ENCODE measurements at places on chromosomes 2 and 18.
A peak's percentile ranks its signal among the peaks of the same experiment; 100 is the strongest.

DNA sequence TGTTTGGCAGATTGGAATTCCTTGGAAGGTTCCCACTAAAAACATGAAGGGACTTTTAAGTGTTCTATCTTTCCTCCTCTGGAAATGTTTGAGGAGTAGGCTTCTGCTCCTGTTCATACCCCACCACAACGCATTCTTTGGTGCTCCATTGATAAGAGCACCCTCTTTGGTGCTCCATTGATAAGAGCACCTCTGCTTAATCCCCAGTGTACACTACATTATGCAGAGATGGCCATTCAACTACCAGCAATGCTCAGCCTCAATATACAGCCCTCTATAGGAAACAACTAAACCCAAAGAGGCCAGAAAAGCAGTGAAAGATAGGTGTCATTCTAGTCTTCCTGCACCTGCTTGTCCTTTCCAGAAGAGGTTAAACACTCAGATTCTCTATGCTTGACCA lies 1.8 kb upstream of the CHAC2 start:
- DNase-seq: no peak

DNA sequence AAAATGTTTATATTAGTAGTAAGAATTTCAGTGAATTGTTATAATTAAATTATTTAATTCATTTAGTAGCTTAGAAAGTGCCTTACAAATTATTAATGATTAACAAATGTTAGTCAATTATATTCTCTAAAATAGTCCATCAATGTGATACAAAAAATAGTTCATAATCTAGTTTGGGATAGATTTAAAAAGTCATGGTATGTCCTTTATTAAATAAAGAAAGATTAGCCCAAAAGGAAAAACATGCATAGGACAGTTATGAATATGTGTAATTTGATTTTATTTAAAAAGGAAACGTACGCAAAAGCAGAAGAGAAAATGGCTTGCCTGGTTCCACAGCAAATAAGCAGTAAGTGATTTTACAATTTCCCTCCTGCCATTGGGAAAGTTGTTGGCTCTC lies 768.5 kb downstream of the TRIB2 start:
- DNase-seq: no peak

GRCh38 chr2:11904029-11904428 lies 157.6 kb downstream of the LPIN1 start:
- DNase-seq: no peak

DNA sequence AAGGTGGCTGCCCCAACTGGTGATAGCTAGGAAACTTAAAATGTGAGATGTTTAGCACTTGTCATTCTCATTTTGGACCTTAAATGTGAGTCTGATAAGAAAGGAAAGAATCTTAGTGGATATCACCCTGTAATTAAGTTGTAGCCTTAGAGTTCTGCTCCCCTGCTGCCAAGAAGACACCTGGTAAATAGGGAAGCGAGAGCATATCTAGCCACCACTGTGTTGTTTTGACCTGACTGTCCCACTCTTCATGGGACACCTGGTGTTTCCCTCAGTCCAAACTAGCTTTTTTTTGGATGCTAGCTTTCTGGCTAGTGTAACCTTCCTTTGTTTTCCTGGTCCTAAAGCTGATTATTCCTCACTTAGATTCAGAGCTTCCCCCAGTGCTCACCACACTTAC lies 357.6 kb downstream of the RAD51AP2 start:
- no peak for DNase-seq

DNA sequence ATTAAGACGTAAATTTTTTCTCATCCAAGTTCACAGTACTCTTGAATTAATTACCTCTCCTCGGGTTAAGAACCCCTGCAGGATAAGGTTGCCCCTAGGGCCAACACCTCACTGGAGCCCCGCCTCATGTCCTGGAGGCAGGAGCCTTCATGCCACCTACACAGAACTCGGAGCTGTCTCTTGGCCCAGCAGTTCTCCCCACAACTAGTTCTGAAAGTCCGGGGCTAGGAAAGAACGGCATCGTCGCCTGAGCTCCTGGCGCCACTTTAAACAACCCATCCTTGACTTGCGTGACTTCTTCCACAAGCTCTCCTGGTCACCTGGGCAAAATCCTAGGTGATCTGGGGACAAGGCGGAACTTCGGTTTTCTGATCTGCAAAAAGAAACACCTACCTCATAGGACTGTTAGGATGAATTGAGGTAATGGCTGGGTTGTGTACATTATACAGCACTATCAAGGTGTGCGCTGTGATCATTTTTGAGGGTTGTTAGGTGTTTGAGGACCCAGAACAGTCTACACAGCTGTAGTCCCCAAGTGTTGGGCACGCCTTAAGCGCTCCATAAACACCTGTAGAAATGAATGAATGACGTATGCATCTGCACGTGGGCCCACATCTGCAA lies 641 bp upstream of the ITGA6 start:
- DNase-seq: no peak

- DNase-seq: no peak
These were observed 55.9 kb upstream of the SP3 start for GRCh38 chr2:174020926-174021662.

DNA sequence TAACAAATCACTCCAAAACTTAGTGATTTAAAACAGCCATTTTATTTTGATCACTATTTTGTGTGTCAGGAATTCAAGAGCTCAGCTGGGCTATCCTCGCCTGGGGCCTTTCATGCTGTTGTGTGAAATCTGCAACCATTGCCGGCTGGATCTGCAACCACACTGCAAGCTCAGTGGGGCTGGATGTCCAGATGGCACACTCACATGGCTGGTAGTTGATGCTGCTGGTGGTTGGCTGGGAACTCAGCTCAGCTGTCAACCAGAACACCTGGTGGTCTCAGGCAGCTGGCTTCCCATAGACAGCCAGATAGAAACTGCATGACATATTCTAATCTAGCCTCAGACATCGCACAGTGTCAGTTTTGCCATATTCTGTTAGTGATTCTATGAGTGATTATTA lies 30.6 kb upstream of the AP1S3 start:
- peak; percentile 95 for DNase-seq

DNA sequence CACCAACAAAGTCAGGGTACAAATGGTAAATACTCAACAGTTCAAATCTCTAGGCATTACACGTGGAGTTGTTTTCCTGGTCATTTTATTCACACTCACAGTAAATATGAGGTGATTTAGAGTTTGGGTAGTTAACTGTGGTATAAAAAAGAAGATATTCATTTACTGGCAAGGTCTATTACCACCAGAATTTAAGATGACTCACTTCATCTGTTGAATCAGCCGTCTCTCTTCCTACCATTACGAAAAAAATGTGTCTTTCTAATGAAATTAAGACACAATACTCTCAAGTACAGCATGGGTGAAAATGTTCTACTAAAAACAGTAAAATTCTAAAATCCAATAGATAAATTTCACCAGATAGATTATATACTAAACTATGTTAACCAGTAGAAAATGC lies 21.0 kb upstream of the GPR75 start:
- DNase-seq: no peak

DNA sequence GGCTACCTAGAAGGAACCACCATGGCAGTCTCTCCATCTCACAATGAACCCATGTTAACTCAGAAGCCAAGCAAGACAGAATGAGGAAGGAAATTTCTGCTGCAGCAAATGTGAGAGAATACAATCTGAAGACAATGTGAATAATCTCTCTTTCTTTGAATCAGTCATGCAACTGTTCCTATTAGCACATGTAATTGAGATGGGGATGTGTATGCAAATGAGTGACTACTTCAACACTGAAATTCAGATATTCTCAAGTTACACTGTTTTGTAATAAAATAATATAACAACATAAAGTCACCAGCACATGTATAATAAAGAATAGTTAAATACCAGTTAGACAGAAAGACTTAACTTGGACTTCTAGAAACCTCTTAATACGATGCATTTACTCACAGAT lies 1200.6 kb upstream of the PIK3C3 start:
- DNase-seq: no peak

- no peak for DNase-seq
These were observed 3.2 kb downstream of the GPBAR1 start for GRCh38 chr2:218263817-218264641.

DNA sequence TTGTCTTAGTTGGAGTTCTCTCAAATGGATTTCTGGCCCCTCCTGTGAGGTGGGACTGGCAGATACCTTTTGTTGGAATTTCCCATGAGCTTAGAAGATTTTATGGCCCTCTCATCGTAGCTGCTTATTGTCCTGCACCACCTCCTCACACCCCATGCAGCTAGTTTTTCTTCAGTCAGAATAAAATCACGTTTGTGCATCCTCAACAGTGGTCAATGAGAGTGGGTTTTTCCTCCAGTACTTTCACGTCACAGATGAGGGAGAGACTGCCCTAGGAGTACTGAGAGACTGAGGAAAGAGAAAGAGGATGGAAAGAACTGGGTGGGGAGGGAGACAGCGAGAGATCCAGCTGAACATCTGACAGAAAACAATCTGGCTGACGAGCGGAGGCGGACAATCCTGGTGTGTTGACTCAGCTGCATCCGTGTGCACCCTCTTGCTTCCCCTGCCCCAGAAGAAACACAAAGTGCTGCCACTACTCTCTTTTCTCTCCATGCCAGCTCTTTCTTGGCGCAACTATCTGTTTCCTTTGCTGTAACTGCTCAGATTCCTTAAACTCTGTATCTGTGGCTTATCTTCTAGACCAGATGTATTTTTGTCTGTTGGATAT lies 7.4 kb downstream of the RAPGEF4 start:
- no peak for DNase-seq

GRCh38 chr2:201130524-201131186 lies 14.7 kb downstream of the CFLAR start:
- no peak for DNase-seq

DNA sequence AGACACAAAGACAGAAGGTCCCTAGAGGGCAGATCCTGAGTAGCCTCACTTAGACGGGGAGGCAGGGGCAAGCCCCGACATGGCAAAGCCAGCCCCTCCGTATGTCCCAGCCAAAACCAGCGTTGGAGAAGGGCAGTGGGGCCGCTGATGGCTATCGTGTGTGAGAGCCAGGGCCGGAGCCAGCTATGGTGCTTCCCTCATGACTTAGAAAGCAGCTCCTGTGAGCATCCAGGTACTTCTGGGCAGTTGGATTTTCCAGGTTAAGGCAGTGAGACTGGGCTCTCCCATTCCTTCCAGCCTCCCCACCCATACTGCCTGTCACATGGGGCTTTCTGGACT lies 31.2 kb upstream of the ROCK2 start:
- DNase-seq: no peak

- DNase-seq: no peak
These were observed 252.4 kb downstream of the GRB14 start for GRCh38 chr2:164368896-164369295.

DNA sequence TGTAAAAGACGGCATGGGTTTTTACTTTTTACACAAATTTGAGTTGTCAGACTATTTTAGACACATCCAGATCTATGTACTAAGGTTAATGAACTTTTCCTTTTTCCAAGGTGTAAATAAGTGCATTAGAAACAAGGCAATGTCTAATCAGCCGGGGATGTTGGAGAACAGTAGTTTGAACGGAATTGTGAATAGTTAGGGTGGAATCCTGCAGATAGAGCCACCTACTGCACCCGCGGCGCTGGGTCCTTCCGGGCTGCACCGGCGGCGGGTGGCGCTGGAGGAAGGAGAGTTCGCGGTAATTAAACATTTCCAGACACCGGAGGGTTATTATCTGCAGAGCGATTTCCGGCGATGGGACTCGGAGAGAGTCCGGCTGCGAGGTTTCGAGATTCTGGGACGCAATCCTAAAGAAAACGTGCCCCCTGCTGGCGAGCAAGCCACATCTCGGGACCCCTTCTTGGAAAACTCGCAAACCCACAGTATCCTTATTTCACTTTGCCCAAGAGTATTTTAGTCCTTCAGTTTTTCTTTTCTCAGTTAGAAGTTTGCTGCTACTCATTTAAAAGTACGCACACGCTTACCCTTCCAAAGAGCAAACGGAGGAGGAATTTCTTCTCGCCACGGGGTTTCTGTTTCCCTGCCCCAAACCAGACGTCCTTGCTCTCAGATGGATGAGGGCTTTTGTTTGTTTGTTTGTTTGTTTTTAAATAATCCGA lies 4.5 kb upstream of the OSR1 start:
- DNase-seq: peak; percentile 28

DNA sequence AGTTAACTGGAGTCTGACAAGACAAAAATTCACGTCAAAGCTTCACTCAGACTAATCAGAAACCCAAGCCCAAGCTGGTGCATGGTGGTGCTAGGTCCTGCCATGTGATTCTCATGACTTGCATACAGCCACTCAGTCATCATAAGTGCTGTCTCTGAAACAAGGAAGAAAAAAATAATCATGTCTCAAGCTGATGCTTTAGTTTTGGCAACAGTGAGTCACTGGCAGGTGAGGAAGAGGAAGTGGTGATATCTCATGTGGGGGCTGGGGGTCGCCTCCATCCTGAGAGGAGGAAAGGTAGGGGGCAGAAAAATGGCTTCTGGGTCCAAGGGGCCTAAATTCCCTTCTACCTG lies 136.3 kb downstream of the TMEM163 start:
- DNase-seq: no peak

GRCh38 chr2:207135340-207135739 lies 30.4 kb downstream of the KLF7 start:
- DNase-seq: no peak

Data from DMS 273 treated with DMSO at 0.1 percent for 48 hours (cell line).